ENCODE measurements at places on chromosomes 1 and 21.

DNA sequence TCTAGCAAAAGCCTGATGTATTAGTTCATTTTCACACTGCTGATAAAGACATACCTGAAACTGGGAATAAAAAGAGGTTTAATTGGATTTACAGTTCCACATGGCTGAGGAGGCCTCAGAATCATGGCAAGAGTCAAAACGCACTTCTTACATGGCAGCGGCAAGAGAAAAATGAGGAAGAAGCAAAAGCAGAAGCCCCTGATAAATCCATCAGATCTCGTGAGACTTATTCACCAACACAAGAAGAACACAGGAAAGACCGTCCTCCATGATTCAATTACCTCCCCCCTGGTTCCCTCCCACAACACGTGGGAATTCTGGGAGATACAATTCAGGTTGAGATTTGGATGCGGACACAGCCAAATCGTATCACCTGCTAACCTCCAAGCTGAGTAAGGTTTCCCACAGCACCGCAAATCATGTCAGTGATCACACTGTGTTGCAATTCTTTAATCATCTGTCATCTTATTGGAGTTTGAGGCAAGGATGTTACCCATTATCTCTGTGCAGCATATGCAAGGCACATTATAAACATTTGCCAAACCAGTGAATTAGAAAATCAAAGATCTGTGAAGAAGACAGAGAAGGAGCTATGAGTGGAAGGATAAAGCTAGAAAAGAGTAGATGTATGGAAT lies 128.5 kb downstream of the ZNF281 start:
- no peak for DNase-seq

DNA sequence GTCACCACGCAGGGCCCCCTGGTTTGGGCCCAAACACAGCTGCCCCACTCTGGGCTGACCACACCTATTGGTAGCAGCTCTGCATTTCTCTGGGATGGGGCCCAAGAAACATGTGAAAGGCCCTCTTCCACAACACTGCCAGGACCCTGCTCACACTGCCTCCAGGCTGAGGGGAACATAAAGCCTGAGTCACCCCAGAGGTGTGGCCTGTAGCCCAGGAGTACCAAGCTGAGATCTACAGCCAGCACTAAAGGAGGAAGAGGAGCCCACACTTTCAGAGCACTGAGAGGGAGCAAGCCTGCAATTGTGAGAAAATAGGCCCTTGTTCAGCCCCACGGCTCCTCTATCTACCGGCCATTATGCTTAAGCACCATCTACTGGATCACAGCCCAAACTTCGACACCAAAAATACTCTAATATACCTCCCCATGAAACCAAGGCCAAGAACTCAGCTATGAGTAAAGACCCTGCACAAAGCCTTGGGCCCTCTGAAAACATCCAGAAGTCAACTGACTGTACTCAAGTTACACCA lies 14.4 kb upstream of the OR2T10 start:
- no peak for DNase-seq

GRCh38 chr1:6105763-6106162 lies 60.1 kb downstream of the KCNAB2 start:
- no peak for DNase-seq

- DNase-seq: no peak
Measured at GRCh38 chr1:62720946-62721554, 32.9 kb upstream of the DOCK7 start.

DNA sequence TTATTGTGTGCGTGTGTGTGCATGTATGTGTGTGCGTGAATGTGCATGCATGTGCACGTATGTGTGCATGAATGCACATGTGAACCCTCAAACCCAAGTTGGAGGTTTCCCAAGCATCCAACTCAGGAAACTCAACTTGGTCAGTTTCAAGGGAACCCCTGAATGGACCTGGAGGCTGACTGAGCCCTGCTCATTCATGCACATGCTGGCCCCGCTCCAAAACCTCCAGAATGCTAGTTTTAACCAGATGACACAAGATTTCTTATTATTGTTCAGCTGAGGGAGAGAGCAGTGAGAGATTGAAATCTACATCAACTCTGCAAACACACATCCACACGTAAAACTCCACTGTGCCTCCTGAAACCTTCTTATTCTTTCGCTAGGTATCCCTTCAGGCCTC lies 104.4 kb downstream of the OMA1 start:
- DNase-seq: no peak

GRCh38 chr1:170284951-170285350 lies 139.2 kb downstream of the NTMT2 start:
- no peak for DNase-seq

GRCh38 chr1:154407198-154408091 lies 2.3 kb downstream of the IL6R start:
- DNase-seq: no peak

- DNase-seq: no peak
Measured at GRCh38 chr21:26788790-26789189, 56.4 kb downstream of the ADAMTS1 start.

- DNase-seq: no peak
Measured at GRCh38 chr21:37039411-37040075, 33.0 kb downstream of the RIPPLY3 start.

DNA sequence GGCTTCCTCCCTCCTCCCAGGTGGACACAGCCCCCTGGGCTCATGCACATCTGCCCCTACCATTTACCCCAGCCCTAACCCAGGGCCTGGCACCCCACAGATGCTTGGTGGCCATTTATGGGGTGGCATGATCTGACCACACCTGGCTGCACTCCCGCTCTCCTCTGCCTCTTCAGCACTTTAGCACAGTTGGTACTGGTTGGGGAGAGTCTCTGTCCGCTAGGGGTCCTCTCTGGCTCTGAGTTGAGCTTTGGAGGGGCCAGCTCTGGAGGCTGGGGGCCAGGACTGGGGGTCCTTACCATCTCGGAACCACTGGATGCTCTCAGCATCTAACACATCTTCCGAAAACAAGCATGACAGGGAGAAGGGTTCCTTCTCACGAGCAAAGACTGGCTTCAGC lies 17.4 kb downstream of the MYOM3 start:
- DNase-seq: no peak

- no peak for DNase-seq
Measured at GRCh38 chr21:38859852-38860251, 54.1 kb downstream of the ETS2 start.

DNA sequence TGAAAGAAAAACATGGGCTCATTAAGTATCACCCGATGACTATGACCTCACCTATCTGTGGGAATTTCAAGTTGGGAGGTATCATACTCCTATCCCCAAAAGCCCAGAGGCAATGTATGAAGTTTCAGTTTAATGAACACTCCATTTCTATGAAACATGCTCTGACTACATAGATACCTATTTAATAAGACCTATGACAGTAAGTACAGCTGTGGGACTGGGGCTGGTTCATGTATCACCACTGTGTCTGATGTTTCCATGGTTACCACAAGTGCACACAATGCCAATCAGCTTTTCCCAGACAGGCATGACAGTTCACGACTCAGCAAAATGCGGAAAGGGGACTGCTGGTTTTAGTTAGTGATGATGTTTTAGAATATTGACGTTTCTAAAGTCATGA lies 167.7 kb downstream of the SIPA1L2 start:
- peak; percentile 9 for DNase-seq

- no peak for DNase-seq
Measured at GRCh38 chr1:19066248-19066873, 109.9 kb upstream of the IFFO2 start.

- DNase-seq: no peak
Measured at GRCh38 chr1:216903382-216903740, 180.1 kb upstream of the ESRRG start.

DNA sequence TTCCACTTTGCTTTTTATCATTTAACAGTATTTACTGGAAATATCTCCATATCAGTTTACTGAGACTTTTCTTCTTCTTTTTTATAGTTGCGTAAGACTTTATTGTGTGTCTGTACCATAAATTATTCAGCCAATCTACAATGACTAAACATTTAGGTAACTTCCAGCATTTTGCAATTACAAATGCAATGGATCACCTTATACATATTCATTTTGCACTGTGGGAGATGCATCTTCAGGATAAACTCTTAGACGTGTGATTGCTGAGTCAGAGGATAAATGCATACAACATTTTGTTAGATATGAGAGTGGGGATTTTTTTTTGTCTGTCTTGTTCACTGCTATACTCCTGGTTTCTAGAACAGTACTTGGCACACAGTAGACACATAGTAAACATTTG lies 95.7 kb upstream of the GCLM start:
- no peak for DNase-seq

DNA sequence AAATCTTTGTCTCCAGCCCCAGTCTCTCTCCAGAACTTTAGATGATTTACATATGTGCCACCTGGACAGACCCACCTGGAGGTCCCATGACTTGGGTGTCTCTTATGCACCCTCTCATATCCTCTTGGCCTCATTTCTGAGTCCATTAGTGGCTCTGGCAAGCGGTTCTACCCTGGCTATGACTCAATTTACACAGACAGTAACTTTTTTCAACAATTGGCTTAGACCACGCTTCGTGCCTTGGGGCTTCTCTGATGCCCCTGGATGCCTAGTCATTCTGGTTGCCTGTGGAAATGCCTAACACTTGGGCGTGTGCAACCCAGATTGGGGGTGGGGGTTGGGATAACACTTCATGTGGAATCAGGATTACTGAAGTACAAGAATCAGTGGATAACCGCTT lies 57.1 kb upstream of the GADD45A start:
- no peak for DNase-seq

DNA sequence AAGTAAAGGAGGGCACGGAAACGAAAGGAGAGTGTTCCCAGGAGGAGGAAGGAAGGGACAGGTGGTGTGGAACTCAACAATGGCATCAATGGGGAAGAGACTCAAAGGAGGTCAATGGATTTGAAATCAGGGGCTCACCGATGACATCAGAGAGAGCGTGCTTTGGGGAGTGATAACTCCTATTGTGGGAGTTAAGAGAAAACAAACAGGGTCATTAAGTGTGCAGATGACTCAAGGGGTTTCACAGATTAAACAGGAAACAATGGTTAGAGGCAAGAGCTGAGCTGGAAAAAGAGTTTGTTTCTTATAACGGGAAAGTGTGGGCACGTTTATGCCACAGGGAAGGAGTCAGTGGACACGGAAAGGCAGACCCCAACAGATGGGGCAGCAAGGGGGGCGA lies 629.1 kb downstream of the SMYD3 start:
- DNase-seq: no peak

- no peak for DNase-seq
Measured at GRCh38 chr21:38179511-38179910, 77.3 kb upstream of the KCNJ15 start.

GRCh38 chr1:173666646-173667045 lies 3.0 kb downstream of the ANKRD45 start:
- DNase-seq: peak; percentile 45

GRCh38 chr1:93607814-93608186 lies 73.8 kb downstream of the BCAR3 start:
- DNase-seq: no peak

DNA sequence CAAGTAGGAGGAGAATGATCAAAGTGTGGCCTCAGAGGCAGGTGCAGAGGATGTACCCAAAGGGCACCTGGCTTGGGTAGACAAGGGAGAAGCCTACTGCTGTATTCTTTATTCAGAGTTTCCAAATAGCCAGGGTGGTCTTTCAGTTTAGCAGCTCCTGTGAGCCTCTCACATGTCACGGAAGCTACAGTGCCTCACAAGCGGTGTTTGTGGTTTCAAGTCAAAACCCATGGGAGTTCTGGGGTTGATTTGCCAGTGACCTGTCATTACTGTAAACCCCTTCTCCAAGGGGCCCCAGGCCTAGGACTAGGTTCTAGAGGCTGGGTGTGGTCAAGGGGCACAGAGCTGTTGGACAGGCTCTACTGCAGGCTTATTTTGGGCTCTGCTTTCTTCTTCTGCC lies 10.2 kb upstream of the IL10 start:
- no peak for DNase-seq

DNA sequence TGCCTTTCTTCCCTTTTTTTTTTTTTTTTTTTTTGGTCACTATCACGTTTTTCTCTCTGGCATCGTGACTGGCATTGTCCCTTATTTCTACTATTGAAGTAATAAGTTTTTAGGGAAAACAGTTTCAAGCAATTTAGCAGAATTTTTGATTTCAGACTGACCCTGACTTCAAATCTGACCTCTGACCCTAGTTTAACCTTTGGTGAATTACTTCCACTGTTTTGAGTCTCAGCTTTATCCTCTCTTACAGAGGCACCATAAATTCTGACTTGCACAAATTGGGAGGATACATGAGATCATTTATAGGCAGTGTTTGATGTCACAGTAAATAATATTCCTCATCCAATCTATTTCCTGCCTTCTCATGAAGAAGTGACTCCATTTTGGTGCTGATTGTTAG lies 187.0 kb downstream of the FASLG start:
- no peak for DNase-seq

DNA sequence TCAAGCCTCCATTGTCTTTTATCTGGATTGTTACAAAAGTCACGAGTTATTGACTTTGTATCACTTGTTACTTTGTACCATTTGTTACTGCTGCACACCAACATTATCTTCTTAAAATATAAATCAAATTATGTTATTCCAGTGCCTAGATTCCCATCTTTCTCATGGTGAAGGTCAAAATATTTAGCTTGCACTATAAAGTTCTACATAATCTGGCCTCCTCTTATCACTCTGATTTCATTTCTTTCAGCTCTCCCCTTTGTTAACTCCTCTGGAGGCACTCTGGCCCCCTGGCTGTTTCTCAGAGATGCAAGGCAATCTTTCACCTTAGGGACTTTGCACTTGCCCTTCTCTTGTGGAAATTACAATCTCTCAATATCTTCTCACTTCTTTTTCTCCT lies 143.8 kb downstream of the OLFM3 start:
- no peak for DNase-seq

DNA sequence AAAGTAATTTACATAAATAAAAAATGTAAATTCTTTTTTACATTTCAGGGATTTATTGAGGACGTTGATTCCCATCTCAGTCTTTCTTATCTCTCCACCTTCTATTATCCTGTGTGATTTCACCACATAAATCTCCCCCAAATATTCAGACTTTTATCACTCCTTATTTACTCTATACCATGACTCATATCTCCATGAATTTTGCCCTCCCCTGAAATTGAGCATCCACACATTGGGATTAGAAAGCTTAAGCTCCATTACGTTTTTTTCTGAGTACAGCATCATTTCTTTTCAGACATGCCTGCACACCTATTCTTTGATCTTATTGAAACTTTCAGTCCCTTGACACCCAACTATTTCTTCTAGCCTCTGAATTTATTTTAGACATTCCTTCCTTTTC lies 111.2 kb downstream of the IFI44 start:
- DNase-seq: no peak

- DNase-seq: peak; percentile 60
Measured at GRCh38 chr1:209673631-209674417, 1.4 kb upstream of the G0S2 start.

- no peak for DNase-seq
Measured at GRCh38 chr1:34847094-34847493, 12.5 kb downstream of the SMIM12 start.

DNA sequence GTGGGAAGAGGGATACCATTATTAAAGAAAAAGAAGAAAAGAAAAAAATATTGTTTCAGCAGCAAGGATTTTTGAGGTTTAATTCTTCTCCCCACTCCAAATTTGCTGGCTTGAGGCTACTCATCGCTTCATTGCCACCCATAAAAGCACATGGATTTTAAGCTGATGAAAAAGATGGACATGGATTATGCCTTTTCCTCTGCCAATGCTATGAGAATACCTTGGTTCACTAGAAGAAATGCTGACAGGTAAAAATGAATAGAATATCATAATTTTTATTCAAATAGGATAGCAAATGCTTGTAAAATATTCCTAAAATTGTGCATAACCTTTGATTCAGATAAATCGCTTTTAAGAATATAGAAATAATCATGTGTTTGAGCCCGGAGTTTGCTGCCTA lies 289.7 kb upstream of the DPYD start:
- DNase-seq: no peak

- DNase-seq: no peak
Measured at GRCh38 chr1:230568008-230568407, 74.3 kb upstream of the COG2 start.

GRCh38 chr1:44632598-44632997 lies 41.7 kb downstream of the TMEM53 start:
- peak; percentile 86 for DNase-seq
